Femur (tissue), 1 donor: ENCODE measurements at places on chromosomes 7 and 10.

DNA sequence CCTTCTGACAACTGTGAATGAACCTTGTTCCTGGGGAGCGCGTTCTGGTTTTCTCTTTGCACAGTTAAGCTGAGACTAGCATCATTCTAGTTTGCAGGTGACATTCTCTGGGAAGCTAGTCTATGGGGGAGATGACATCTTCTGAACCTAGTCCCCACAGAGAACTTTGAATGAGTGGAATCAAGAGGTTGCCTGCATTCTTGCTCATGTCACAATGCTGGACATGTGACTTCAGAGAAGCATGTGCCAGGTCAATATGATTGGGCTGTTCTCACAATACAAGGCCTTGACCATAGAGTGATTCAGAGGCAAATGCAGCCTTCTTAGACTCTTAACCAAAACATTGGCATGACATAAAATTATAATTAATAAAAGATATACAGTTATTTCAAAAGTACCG is 22.1 kb downstream of the KLLN start:
- no peak for DNase-seq

DNA sequence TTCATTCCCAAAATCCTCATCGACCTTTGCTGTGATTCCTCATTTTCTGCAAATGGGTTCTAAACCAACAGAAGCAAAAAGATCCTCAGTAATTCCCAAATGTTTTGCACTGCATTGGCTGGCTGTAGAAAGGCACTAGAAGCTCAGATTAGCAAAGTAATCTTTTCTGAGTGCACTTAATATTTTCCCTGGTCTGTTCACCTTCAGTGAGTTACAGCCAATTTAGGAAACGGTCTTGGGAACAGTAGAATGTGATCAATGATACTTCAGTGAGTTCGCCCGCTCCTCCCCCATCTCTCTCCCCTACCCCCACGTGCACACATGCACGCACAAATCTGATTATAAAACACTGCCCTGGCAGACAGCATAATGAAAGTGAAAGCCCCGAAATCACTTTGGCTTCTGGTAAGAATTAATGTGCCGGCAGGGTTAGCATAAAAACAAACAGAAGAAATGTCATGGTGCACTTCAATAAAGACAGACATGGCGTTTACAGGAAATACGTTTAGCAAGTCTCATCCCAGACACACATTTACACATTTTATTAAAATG is 201.3 kb upstream of the CDCA7L start:
- DNase-seq: no peak

- no peak for DNase-seq
Measured at GRCh38 chr7:4663239-4664018, 18.7 kb upstream of the FOXK1 start.

- DNase-seq: peak; percentile 65
Measured at GRCh38 chr7:151537818-151538561, 18.3 kb upstream of the RHEB start.

DNA sequence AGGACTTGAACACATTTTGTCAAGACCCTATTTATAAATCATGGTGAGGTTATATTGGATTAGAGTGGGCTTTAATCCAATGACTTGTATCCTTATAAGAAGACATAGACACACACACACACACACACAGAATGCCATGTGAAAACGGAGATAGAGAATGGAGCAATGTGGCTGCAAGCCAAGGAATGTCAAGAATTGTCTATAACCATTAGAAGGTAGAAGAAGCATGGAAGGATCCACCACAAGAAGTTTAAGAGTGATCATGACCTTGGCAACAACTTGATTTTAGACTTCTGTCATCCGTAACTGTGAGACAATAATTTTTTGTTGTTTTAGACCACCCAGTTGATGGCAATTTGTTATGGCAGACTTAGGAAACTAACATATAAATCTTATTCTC is 514.2 kb downstream of the TFEC start:
- no peak for DNase-seq

DNA sequence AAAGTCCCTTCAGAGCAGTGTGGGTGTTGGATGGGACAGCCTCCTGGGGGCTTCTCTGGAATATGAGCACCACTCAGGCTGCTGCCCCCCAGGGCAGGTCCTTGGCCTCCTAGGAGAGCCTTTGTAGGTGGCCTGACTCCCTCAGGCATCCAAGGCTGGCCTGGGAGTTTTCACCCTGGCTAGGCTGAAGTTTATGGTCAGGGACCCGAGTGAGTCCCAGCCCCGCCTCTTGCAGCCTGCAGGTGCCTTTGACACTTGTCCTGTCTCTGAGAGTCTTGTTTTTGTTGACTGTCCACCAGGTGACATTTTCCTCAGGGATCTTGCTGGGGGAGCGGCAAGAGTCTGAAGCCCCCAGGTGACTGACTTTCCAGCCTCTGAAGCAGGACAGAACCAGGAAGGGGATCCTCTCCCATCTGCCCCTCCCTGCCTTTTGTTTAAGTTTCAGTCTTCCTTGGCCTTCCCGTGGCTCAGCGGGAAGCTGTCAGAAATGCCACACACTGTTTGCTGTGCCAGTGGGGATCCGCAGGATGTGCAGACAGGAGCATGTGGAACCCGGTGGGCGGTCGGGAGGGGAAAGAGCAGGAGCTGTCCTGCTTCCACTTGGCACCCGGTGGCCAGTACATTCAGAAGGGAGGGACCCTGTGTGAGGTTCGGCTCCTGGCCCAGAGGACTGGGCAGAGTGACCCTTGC is 59.5 kb downstream of the LRRC18 start:
- DNase-seq: no peak

DNA sequence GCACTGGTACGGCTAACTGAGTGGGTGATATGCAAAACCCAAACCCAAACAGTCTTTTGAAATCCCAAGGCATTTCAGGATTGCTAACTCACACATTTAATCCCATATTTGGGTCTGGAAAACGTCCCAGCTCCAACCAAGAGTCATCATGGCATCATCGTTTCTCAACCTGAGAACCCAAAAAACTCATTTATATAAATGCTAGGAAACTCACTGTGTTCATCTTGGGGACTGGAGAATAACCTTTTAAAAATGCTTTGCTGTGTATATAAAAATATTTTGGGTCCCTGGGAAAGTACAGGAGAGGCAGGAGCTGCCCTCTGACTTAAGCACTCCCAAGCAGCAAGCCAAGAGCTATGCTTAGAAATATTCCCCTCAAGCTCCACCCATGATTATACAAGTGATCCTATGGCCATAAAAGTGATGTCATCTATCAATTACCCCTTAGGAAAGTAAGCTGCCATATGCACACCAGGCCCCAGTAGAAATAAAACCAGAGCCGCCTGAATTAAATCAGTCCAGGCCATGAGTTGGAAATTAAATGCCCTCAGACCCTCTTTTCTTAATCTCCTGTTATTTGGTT is 352.1 kb downstream of the FRMD4A start:
- no peak for DNase-seq

GRCh38 chr7:74240482-74240881 is 13.7 kb downstream of the RFC2 start:
- DNase-seq: no peak

DNA sequence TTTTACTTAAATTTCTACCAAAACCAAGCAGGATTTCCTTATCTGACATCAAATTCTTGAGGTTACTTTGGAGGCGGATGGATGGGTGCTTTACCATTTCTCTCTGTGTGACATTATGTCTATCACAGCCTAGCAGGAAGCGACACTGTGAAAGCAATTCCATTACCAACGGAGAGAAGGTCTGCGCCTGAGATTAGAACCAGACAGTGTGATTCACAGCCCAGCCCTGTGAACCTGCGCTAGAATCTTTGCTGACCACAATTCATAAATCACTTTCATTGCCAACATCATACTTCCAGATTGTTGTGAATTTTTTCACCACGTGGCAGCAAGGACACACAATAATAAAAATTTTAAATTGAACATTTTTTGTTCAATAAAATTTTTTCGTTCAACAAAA is 126.5 kb downstream of the CUBN start:
- DNase-seq: no peak

DNA sequence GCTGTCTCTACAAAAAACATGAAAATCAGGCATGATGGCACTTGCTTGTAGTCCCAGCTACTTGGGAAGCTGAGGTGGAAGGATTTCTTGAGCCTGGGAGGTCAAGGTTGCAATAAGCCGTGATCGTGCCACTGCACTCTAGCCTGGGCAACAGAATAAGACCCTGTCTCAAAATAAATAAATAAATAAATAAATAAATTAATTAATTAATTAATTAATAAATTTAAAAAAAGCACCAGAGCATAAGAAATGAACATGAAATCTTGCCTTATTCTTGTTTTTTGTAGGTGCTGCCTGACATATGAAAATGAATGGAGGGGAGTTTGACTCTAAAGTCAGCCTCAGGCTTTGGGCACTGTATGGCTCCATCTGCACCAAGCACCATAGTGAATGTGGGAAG is 69.9 kb downstream of the GATA3 start:
- DNase-seq: no peak

DNA sequence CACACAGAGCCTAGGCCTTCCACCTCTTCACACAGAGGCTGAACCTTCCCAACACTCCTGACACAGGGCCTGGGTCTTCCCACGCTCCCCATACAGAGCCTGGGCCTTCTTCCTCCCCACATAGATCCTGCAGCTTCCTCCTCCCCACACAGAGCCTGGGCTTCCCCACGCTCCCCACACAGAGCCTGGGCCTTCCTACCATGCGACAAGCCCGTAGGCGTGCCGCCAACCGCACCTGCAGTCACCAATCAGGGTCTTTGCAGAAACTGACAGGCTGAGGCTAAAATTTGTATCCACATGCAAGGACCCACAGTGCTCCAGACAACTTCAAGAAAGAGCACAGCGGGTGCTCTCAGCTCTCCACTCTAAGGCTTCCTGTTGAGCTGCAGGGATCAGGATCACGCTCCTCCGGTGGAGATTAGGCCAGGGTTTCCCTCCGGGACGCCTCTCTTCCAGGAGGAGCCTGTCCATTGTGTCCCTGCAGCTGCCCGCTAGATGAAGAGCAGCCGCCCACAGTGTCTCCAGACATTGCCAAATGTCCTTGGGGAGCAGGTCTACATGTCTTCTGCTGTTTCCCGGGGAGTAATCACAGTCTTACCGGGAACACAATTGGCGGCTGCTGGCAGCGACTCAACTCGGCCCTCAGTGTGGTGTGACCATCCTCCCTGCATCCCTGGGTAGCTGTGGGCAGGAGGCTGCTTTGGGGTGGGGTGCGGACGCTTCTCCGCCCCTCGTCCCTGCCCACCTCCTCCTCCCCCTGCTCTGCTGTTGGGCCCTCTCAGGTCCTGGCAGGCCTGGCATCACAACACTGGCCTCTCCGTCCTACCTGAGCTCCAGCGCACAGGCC is 9.7 kb downstream of the CFAP46 start:
- no peak for DNase-seq
